Cardiac septum (tissue), 1 donor: ENCODE measurements at places on chromosomes 11 and 22. TPM values are rescaled to one million over a fixed set of nuclear protein-coding genes. Genes with fewer than 3 reads are reported as not detected.

The IL18 gene
- total RNA-seq, result 0.70 TPM

The ELFN2 gene
- total RNA-seq, result 0.03 TPM

The TYMP gene
- 18.3 TPM for total RNA-seq

The GUCY1A2 gene
- 11.0 TPM for total RNA-seq

The OR56A3 gene
- not detected for total RNA-seq

The NPTXR gene
- 23.5 TPM for total RNA-seq
